NCI-H524 (cell line): ENCODE measurements at places on chromosomes 5 and 9.

DNA sequence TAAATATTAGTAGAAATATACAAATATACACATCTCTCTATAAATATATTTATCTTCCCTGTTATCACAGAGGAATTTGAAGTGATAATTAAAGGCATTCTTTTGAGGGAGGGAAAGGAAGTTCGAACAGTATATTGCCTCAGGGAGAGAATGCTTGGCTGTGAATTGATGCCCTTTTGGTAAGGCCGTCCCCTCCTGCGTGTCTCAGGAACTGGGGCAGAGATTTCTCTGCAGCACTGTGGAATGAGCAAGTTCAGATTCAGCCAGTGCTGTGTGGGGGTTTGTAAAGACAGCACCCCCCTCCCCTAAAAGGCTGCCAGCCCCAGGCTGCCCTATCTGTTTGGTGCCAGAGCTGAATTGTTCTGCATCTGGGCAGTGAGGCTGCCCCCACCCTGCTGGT, 42.0 kb downstream of the UBE2QL1 start:
- no peak for DNase-seq

DNA sequence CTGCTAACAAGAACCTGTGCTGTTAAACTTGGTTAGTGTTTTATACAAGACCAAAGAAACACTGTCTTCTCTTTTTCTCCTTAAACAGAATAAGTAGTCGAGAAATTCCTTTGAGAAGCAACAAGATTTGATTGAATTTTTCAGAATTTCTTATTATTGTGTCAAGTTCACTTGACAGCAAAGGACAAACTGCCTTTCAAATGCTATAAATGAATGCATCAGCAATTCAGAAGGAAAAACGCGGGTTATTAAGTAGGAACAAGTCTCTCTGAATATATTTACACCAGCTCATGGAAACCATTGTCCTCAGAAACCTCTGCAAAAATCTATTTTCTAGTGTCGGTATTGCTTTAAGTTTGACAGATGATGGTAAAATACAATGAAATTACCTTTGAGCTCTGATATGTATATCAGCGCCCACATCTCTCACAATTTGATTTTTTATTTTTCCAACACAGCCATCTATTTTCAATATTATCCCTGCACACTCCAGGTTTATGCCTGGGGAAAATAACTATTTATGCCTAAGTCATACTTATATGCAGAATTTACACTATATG, 4.4 kb downstream of the ATP10B start:
- DNase-seq = no peak

DNA sequence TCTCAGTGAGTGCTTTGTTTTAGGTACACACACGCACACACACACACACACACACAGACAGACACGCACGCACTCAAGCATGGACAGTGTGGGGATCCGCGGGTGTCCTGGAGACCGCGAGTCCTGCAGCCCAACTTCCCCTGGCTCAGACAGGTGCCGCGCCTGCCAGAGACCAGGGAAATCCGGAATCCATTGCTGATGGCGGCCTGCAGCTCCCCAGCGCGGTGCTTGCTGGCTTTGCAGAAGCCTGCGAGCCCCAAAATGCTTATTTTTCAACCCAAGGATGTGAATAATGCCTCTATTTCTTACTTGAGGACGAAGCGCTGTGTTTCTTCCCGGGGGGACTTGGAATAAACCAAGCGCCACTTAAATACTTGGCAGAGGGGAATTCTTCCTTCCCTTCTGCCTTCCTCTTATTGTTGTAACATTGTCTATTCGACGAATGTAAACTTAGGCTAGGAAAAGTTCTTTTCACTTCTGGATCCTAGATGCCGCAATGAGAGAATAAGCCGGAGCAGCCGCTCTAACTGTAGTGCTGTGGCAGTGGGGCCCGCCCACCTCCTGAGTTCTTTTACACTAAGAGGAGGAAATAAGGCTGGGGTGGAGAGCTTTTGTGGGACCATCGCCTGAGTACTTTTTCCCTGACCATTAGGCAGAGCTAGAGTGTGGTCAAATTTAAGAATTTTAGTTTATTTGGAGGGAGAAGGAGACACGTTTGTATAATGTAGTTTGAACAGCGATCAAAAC, 802 bp downstream of the ITGA2 start:
- peak; percentile 44 for DNase-seq

GRCh38 chr5:14347522-14347921, 204.4 kb downstream of the TRIO start:
- no peak for DNase-seq

- DNase-seq = no peak
These were observed 156.6 kb upstream of the IRX2 start for GRCh38 chr5:2908086-2908485.

DNA sequence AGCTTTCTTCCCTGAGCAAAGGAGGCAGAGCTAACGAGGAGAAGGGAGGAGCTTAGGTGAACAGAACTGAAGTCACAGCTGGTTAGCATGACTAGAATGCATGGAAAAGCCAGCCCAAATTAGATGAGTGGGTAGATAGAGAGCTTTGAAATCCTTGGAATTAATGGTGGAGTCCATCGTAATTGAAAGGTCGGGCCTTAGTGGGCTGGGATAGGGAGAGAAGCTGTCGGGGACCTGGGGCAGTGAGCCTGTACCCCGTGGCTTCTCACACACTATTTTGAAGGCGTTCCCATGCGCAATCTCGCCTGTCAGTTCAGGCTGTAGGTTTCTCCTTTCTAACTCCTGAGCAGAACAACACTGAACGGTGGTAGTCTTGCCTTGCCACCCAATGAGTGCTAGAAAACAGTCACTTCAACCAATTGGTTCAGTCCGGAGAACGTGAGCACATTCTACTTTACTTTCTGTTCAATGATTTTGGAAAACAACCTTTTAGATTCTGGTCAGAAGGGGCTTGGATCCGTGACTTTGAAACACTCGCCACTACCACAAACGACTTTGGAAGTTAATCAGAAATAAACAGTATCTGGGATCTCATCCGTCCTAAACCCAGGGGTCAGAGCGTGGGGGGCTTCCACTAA, 655 bp upstream of the RAI14 start:
- DNase-seq = peak; percentile 42

DNA sequence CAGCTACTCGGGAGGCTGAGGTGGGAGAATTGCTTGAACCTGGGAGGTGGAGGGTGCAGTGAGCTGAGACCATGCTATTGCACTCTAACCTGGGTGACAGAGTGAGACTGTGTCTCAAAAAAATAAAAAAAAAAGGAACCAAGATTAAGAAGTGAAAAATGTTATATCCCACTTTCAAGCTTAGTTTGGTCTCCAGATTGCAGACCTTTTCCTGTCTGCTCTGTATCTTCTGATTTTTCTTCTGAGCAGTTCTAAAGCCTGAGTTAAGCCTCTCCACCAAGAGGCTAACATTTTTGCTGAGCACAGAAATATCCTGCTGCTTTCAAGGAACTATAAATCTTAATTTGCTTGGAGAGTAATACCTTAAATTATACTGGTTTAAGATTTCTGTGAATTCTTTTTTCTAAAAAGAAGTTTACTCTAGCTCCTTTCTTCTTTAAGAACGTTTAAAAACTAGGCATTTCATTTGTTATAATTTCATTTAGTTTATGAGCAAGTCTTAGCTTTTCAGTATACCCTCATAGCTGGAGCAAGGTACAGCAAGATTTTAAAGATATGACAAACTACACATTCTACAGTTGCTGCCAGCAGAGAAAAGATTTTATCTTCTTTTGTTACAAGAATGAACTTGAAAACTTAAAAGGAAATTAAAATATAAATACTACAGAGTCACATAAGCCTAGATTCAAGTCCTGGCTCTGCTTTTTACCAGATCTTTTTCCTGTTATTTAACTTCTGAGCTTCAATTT, 55.0 kb downstream of the GARNL3 start:
- DNase-seq = no peak

DNA sequence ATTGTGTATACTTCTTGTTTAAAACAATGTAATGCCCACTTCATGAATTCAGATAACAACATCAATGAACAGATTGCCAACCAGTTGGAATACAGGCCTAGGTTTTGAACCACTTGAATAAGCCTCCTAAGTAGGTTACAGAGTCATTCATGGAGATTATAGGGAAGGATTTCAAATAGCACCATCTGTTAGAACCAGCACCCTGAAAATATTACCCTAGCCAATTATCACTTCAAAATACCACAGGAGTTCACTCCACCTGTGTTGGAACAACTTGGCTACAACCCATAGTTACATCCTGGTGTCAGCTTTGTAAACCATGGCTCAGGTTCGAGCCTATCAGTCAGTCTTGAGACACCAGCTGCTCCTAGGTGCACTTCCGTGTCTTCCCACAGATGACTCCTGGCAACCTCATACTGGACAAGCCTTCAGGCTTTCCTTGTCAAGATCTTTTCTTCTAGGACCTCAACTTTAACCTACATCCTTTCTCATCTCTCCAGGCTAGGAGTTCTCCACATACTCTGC, 350.0 kb downstream of the DEPDC1B start:
- peak; percentile 83 for DNase-seq

GRCh38 chr5:62608529-62609511, 30.2 kb downstream of the LRRC70 start:
- DNase-seq = no peak

DNA sequence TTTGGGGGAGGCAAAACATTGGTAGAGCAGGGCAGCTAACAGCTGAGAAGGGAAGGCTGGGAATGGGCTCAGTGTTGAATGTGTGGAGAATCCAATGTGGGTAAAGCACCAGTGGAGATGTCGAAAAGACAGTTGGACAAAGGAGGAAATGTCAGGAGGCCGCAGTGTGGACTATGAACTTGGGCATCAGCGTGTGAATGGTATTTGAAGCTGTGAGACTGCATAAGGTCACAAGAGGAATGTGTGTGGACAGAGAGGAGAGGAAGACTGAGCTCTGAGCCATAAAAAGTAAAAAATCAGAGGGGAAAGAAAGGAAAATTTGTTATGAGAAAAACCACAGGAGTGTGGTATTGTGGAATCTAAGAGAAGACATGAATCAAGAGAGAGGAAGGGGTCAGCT, 99.4 kb upstream of the ADAMTS16 start:
- no peak for DNase-seq

DNA sequence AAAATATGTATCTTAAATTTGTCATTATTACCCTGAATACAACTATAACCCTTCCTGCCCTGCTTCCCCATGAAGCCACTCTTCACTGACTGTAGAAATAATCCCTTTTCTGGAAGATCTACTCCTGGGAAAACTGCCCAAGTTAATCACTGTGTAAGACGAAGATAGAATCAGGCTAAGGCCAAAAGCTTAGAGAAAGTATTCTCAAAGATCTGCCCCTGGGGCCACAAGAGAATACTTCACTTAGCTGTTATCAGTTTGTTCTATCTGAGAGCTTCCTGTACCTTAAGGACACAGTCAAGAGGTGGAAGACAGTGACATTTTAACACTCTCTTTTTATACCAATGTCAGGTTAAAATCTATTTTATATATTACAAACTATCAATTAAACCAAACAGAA, 33.8 kb downstream of the RNF145 start:
- DNase-seq = no peak

DNA sequence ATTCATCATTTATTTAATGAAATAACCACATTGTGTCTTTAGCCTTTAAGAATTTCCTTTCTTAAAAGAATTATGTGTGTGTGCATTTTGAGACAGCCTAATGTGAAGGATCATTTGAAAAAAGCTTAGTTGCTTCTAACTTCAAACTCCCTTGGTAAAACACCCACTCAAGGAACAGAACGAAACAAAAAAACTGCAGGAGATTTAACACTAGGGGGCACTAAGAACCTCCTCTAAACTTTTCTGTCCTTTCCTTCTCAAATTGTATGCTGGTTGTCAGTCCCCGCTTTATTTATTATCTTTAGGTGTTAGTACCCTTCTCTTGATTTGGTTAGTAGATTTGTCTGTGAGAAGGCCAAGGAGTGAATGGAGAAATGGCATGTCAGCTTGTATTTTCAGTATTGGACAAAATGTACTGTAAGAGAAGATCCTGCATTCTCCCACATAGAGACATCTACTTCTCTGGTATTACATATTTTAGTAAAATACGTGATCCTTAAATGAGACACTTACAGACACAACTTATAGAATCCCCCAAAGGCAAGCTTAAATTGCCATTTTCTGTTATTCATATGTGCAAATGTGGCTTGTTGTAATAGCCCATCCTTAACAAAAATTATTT, 229.7 kb downstream of the MRPS30 start:
- peak; percentile 75 for DNase-seq

- DNase-seq = peak; percentile 26
These were observed 596 bp upstream of the ADAMTS6 start for GRCh38 chr5:65482296-65482735.

DNA sequence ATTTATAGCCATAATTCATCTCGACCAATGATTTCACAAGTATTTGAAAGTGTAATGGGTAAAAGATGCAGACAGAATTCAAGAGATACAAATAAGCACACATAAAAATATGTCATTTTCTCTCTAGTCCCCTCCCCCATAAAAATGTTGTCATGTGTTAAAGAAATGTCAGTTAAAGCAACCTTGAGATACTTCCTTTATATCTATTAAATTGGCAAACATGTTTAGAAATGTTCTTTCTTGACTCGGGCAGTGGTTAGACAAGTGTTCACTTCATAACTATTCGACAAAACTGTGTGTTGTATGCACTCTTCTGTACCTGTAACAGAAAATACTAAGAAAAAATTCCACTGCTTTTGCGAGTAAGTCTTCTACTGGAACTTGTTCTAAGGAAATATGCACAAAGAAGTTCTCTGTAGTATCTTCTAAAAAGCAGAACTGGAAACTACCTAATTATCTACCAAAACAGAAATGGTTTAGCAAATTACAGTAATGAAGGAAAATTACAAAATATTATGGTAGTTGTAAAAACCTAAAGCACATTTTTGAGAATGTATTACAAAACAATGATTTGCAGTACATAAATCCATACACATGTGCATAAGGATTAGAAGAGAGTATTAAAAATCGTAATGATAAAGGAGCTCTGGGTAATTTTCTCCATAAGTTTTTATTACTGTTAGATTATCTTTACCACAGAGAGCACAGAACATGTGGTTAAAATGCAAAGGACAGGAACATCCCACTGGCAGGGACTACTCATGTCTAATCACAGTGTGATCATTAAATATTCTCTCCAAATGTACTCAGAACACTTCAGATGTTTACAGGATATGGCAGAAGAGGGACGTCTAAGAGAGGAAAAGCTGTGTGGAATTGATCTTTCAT, 35.9 kb downstream of the FBXW2 start:
- DNase-seq = no peak

- no peak for DNase-seq
These were observed 14.0 kb upstream of the GSN start for GRCh38 chr9:121253821-121254501.

GRCh38 chr9:99366183-99366582, 144.1 kb downstream of the SEC61B start:
- no peak for DNase-seq

DNA sequence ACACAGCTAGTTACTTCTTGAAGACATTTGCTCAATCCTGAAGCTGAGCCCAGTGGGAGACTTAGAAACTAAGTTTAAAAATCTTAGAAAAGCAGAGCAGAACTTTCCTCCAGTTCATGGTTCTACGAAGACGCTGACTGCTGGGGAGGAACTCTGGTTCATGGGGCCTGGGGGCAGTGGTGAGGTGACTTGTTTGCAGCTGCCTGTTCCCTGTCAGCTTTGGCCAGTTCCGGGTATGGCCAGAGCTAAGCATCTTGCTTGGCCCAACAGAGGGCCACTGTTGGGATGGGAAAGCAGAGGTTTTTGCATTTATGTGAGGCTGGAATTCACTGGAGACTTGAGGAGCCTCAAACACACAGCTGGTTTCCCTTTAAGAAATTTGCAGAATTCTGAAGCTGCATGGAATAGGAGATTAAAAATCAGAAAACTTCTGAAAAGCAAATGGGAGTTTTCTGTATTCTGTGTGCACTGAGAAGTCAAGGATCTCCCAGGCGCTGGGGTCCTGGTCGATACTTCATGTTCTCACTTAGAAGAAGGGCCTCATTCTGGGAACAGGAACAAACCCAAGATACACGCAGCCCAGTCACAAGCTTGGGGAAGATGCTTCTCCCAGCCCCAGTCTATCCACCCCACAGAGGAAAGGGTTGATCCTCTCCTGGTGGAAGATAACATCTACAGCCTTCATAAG, 10.6 kb upstream of the HMHB1 start:
- no peak for DNase-seq
